Lung microvascular endothelial cell (primary cell): ENCODE measurements at places on chromosomes 5 and 9. TPM values are rescaled to one million over a fixed set of nuclear protein-coding genes. Genes with fewer than 3 reads are reported as not detected.

DPH7 gene
- 10.9 and 15.7 TPM in 2 replicates for total RNA-seq

ST8SIA4 gene
- total RNA-seq, result 3.0 and 6.5 TPM in 2 replicates

CORO2A gene
- 0.20 and 0.22 TPM in 2 replicates for total RNA-seq

IFNK gene
- total RNA-seq, result not detected in 2 replicates

PHYHD1 gene
- 0.20 and 0.22 TPM in 2 replicates for total RNA-seq

CDC20B gene
- under 0.01 TPM in 2 replicates for total RNA-seq

SIGMAR1 gene
- 29.2 and 31.0 TPM in 2 replicates for total RNA-seq

HRCT1 gene
- 1.8 and 4.1 TPM in 2 replicates for total RNA-seq

ZNF782 gene
- total RNA-seq, result 2.0 and 2.6 TPM in 2 replicates

DNAJC25 gene
- 2.0 and 3.6 TPM in 2 replicates for total RNA-seq

WASHC1 gene
- 4.4 and 4.8 TPM in 2 replicates for total RNA-seq

SLC45A2 gene
- under 0.01 TPM in 1 of 2 replicates, not detected in the other for total RNA-seq

GHR gene
- total RNA-seq, result 3.1 and 5.6 TPM in 2 replicates

GRCh38 chr9:108664309-108665255 lies 191.2 kb downstream of the ACTL7B start:
- no peak for DNase-seq

DNA sequence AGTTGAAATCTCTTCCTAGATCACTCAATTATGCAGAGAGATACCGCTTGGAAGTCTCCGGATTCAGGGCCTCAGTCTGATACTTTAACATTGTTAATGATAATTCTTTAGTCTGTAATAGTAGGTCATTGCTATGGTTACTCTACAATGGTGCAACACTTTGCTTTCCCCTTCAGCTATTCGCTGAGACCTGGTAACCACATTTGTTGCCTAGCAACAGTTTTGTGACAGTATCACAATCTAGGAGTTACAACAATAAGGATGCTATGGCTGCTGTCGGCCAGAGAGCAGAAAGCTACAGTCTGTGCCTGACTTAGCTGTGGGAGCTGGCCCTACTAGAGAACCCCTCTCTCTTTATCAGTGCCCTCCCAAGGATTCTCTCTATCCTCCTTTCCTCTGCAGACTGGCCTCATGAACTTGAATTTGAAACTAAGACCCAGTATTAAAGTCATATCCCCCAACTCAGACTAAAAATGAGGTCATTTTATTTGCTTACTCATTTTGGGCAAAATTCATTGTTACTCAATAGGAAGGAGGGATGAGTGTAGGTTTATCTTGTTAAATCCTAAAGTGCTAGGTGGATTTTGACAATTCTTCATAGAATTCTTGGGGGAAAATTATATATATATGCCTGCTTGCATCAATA lies 39.3 kb downstream of the NR2F1 start:
- DNase-seq, result peak; percentile 47

- DNase-seq, result no peak
These were observed 32.2 kb upstream of the ANGPTL2 start for GRCh38 chr9:127154390-127155191.

DNA sequence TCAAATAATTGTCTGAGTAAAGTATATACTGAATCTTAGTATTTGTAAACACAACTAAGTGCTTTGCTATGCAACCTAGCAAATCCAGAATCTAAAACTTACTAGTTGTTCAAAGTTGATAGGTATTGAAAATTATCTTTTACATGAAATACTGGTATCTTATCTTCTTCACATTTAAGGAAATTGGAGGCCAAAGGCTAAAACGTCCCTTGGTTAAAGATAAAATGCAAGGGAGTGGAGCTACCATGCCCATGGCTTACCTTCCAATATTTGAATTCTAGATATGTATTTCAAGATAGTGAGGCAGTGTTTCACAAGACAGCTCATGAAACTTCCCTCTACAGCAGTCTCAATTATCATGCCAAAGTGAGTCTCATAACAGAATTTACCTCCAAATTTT lies 373.5 kb downstream of the KIAA0825 start:
- no peak for DNase-seq

GRCh38 chr5:177994063-177994462 lies 2.0 kb downstream of the PROP1 start:
- no peak for DNase-seq

GRCh38 chr5:963673-964531 lies 44.7 kb upstream of the NKD2 start:
- DNase-seq, result no peak

- DNase-seq, result no peak
These were observed 14.0 kb upstream of the DENND4C start for GRCh38 chr9:19216466-19216865.

DNA sequence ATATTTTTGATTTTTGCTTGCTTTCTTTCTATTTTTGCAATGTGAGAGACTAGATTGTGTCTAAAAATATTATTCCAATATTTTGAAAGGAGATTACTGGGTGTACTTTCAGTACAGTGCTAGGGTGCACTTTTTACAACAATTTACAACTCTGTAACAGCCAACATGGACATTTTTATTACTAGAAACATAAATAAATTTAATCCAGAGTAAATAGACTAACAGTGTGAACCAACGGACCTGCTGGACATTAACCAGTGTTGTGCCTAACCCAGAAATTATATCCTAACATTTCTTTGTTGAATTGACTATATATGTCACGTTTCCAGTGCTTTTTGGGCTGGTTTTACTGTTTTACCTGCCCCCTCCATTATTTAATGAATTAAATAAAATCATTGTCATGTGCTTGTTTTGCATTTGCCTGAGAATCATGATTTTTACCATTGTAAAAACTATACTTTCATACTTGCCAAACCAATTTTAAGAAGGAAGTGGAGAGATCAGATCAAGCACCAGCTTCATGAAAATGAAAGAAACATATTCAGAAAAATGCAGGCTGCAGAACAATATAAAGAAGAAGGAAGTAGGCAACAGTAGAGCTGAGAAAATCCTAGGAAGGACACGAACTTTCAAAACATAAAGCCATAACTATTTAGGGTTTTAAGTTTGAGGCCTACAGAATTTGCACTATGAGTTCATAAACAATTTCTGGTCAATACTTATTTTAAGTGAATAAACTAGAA lies 400.8 kb upstream of the PIK3R1 start:
- DNase-seq, result no peak

GRCh38 chr5:148735301-148735835 lies 81.0 kb upstream of the HTR4 start:
- peak; percentile 63 for DNase-seq

- DNase-seq, result no peak
These were observed 2.5 kb upstream of the PRKACG start for GRCh38 chr9:69016191-69017096.

DNA sequence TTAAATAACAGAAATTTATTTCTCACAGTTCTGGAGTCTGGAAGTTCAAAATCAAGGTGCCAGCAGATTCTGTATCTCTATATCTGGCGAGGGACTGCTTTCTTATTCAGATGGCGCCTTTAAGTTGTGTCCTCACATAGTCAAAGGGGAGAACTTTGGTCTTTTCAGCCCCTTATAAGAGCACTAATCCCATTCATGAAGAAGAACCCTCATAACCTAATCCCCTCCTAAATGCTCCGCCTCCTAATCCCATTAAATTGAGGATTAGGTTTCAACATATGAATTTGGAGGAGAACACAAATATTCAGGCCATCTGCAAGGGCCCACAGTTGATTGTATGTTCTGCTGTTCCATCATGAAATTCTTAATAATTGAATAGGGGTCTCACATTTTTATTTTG lies 10.8 kb upstream of the CCDC152 start:
- DNase-seq, result no peak

DNA sequence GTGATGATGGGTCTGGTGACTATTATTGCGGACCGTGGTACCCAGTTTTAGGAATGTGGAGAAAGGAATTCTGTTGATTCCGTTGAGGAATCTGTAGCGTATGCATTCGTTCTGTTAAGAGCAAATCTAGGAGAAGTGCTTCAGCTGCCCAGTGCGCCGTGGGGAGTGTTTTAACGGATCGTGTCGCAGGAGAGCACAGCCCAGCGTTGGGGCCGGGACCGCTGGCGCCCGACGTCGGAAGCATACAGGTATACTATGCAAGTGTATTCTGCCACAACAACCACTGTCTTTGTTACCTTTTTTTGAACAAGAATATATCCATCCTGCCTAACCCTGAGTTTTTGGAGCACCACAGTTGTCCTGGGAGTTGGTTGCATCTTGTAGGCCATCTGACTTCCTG lies 42.7 kb downstream of the TENT4A start:
- no peak for DNase-seq

GRCh38 chr5:67455970-67456369 lies 259.4 kb upstream of the CD180 start:
- no peak for DNase-seq

- DNase-seq, result no peak
These were observed 199.4 kb downstream of the FBN2 start for GRCh38 chr5:128338649-128339048.

- no peak for DNase-seq
These were observed 293.4 kb downstream of the YTHDC2 start for GRCh38 chr5:113806904-113807303.

DNA sequence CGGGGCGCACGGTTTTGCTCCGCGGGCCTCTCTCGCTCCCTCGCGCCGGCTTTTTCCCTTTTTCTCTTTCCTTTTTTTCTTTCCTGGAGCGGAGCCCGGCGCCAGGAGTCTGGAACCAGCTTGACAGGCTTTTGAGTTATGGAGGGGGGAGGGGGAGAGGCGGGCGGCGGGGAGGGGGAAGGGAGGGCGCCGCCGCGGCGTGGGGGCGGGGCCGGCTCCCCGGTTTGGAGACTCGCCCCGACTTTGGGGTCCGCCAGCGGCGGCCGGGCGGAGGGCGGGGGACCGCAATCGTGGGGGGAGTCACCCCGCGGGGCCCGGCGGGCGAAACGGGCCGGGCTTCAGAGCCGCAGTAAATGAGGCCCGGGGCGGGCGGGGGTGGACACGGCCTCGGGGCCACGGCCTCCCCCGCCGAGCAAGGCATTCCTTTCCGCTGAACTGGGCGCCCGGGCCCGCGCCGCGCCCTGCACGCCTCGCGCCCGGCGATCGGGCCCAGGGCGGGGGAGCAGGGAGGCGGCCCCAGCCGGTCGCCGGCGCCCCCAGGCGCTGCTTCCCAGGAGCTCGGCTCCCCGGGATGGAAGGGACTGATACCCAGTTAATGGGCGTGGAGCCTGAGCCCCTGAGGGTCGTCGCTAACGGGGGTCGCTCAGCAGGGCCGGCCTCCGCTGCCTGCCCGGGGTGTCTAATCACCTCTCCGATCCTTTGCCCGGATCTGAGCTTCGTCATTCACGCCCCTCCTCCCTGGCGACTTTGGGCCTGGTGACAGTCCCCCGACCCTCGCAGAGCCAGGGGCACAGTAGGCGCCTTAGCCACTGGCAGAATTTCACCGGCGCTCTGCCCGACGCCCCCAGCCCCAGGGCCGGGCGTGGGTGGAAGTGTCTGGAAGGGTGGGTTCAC lies 138.1 kb downstream of the C9orf50 start:
- peak; percentile 72 for DNase-seq

DNA sequence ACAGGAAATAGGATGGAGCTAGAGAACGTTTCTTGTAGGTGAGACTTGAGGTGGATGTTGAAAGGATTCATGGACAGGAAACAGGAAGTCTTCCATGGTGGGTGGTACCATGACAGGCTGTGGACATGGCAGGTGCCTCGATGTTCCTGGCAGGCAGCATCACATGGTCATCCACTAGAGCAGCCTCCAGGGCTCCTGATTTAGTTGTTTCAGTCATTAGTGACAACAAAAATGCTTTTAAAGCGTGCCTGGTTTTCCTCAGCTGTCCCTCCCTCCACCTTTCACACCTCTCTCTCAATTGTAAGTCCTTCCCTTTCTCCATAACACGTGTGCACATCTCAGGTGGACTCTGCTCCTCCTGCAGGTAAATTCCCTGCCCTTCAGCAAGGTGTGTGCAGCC lies 25.2 kb upstream of the ASPN start:
- DNase-seq, result no peak
